ENCODE measurements at places on chromosomes 5 and 9.

DNA sequence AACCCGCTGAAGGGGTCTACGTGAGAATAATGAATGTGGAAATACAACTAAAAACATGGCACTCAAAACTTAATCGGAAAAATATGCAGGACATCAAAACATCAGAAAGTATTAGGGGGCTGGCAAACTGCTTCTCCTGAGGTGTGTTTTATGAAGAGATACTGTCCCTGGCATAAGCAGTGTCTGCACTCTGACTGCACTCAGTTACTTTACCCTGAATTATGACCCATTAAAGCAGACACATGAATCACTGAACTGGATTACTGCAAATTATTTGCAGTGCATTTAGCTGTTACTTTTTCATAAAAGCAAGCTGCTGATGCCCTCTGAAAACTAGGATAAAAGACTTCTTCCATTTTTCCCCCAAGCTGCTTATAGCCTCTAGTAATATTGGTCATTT lies 164.9 kb downstream of the AP3B1 start:
- no peak for DNase-seq

DNA sequence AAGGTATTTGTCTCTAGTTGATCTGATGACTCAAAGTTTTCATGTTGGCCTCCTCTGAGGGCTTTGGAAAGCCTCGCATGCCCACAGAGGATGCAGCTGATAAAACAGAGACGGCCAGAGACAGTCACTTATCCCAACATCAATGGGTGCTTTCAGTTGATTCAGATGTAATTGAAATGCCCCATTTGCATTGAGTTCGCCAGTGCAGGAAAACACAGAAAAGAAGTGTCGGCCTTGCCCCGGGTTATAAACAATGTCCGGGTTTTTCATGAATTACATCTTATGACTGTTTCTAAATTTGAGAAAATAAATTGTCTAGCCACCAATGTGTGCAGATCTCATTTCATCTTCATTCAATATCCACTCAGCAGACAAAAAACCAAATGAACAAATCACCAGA lies 42.2 kb upstream of the ICE1 start:
- no peak for DNase-seq

- DNase-seq = no peak
These were observed 1.6 kb downstream of the PLK2 start for GRCh38 chr5:58458141-58458742.

- DNase-seq = no peak
These were observed 29.8 kb downstream of the NR2F1 start for GRCh38 chr5:93612855-93613243.

- no peak for DNase-seq
These were observed 24.4 kb downstream of the NCS1 start for GRCh38 chr9:130196643-130197042.

- DNase-seq = no peak
These were observed 29.7 kb upstream of the EFNA5 start for GRCh38 chr5:107700481-107700880.

GRCh38 chr9:132560616-132561202 lies 21.7 kb upstream of the BARHL1 start:
- no peak for DNase-seq

Measured in WTC11 (cell line).